Spleen (tissue), 13 donors: ENCODE measurements at places on chromosomes 12 and 14. TPM values are rescaled to one million over a fixed set of nuclear protein-coding genes. Genes with fewer than 3 reads are reported as not detected.

DNA sequence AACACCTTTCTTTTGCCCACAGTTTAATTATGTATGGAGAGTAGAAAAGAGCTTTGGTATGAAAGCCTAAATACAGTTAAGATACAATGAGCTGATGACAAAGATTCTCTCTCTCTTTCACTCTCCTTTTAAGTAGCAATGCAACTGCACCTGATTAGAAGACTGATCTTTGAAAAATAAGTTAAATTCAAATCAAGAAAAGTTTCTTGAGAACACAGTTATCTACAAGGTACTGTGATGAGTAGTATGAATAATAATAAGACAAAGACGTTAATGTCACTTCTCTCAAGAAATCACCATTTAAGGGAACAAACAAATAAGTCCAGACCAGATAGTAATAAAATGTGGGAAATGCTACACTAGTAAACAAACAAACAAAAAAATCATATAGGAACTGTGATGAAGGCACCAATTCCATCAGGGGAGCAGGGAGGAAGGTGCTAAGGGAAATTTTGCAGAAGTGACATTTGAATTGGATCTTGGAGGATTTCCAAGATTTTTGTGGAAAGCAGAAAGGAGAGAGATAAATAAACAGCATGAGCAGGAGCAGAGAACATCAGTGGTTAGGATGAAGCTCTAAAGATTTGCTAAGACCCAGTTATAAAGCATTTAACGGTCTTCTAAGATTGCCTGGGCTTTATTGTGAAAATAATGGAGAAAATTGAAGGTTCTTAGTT is 65.2 kb upstream of the STK38L start:
- DNase-seq = no peak

- no peak for DNase-seq
Observed at GRCh38 chr14:50770586-50770985, 60.4 kb downstream of the NIN start.

Gene COX8C
- polyA plus RNA-seq = not detected

DNA sequence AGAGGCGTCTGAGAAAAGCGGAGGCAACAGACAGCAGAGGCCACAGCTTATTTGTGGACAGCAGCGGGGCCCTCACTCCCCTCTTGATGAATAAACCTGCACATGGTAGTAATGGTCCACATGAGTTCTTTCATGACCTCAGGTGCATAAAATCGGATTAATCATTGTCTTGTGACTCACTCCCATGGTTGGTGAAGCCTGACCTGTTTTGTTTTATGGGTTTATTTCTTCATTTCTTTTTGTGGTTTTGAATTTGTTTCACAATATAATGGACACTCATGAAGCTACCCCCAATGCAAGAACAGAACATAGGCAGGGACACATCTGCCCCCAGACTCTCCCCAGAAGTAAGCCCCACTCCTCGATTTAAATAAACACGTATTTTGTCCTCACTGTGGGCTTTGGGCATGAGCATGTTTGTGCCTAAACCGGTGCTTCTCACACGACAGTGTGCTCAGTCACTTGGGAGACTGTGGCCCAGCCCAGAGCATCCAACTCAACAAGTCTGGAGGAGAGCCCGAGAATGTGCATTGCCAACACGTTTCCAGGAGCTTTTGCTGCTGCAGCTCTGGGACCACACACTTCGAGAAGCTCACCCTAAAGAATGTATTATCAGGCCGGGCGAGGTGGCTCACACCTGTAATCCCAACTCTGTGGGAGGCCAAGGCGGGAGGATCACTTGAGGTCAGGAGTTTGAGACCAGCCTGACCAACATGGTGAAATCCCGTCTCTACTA is 116.1 kb downstream of the SCARB1 start:
- no peak for DNase-seq

Gene SETD3
- 28.4 TPM for polyA plus RNA-seq

Gene SOAT2
- 0.52 TPM for polyA plus RNA-seq

GRCh38 chr12:26226629-26227360 is 31.4 kb downstream of the SSPN start:
- no peak for DNase-seq

DNA sequence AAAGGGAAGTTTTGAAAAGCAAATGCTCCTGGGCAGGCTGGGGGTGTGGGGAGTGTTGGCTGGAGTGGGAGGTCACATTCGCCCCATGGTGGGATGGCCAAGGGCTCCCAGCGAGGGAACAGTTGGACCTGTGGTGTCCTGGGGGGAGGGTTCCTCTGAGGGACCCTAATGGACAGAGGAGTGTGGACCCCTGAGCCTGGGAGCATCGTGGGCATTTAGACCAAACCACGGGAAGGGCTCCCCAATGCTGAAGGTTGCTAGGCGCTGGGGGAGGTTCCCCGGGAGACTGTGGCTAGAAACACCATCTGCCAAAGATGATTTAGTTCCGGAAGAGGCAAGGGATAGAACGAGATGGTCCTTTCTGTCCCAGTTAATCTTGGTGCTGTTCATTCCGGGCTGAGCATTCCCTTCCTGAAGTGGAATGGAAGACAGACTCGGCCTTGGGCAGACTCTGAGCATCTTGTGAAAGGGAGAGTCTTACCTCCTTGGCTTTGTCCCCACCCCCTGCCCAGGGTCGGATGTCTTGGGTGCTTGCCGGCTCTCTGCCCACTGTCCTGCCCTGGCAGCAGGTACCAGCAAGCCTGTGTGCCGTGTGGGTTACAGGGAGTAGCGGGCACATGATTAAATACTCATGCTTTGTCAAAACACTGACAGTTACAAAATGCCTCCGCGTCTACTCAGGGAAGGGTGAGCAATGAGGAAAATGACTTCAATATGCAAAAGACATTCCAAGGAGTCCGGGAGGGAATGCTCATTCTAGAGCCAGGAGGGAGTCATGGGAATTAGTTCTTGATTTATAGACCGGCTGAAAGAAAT is 215.9 kb downstream of the CACNA1C start:
- DNase-seq = no peak

DNA sequence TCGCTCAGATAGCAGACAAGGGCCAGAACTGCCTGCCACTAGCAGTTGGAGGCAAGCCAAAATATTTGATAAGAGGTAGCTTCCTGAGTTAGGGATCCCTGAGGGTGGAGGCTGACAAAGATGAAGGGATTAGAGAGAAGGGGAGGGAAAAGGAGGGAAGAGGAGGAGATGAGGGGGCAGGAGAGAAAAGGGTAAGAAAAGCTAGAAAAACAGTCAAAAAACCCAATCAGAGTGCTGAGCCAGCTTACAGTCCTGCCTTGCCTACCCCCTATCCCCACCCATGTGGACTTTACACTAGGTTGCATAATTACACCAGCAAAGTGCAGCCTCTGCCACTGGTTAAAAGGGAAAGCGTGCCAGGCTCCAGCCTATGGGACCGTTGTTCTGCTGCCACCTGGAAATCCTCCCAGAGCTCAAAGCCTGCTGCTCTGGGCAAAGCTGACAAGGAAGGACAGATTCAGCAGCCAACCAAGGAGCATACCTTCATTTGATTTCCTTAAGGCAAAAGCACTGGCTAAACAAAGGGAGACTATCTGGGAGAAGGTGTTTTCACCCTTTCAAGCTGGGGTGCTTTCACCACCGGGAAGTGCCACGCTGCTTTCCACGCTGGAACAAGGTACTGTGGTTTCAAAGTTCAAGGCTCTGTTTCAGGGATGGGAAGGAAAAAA is 3.8 kb upstream of the NUMB start:
- no peak for DNase-seq

DNA sequence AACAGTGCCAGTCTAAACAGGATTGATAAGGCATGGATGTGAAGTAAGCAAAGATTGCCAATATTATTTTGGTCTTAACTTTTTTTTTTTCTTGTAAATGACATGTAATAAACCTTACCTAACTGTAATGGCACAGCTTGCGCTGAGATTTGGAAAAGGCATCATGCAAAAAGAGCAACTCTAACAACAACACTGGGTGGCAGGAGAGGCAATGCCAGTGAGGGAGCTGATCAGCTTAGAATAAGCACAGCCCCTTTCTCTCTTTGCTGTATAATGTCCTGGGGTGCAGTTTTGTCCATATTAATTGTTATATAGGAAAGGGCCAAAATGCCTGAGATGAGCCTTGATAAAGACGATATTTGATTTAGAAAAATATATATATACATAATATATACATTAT is 1589.7 kb upstream of the FLRT2 start:
- DNase-seq = no peak

DNA sequence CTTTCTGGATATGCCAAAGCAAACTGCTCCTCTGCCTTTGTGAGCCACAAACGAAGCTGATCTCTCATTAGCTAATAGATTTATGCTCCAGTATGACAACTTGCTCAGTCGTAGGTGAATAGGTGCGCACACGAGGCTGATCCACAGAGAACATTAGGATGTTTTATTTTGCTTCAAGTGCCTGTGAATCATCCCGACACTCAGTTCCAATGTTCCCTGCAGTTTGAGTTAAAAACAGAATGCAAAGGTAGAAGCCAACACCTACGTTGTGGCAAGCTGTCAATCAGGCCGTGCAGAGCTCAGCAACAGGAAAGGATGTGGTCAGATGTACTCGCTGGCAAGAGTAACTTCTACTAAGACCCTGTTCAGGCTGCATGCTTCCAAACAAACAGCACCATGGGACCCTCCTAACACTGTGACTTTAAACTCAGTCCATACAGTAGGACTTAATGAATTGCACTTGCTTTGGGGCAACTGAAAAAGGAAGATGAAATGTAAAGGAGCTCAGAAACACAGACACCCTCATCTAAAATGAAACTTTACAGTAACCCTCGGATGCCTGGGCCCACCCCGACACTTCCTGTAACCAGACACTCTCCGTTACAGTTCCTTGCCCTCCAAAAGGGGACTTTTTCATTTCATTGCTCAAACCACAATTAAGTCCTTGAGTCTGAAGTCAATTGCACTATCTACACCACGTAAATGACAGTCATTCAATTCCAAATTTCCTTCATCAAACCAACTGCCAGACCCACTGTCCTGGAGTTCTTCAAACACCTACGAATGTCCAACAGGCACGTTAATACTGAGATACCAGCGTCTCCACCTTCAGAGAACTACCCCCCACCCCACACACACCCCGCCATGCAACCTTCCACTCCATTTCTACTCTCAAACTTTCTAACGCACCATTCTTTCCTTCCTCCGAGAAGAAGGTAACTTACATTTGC is 1.6 kb downstream of the CCDC88C start:
- peak; percentile 91 for DNase-seq

Gene IL23A
- 3.6 TPM for polyA plus RNA-seq

Gene AKAP3
- 0.76 TPM for polyA plus RNA-seq

GRCh38 chr12:26790645-26790994 is 42.4 kb downstream of the ITPR2 start:
- no peak for DNase-seq

Gene PTPRR
- polyA plus RNA-seq = 0.41 TPM

GRCh38 chr14:96747006-96747405 is 50.2 kb upstream of the VRK1 start:
- no peak for DNase-seq

- no peak for DNase-seq
Observed at GRCh38 chr14:75128596-75128990, 1.7 kb upstream of the NEK9 start.
